A549 treated with Hydrocortisone at 1 μM for 4 hours (cell line): ENCODE measurements at places on chromosomes 12 and 14. TPM values are rescaled to one million over a fixed set of nuclear protein-coding genes. Genes with fewer than 3 reads are reported as not detected.

Gene CAPS2
- 0.94 to 1.6 TPM (median 0.99 TPM) in 5 replicates for total RNA-seq

Gene CD163L1
- total RNA-seq: 0.13 to 0.70 TPM (median 0.32 TPM) in 5 replicates

Gene HOMEZ
- 6.5 to 8.9 TPM (median 8.5 TPM) in 5 replicates for total RNA-seq

Gene KRT2
- total RNA-seq: not detected in 5 replicates

Gene GLT1D1
- not detected in 5 replicates for total RNA-seq

Gene HOXC6
- total RNA-seq: 3.8 to 4.8 TPM (median 4.7 TPM) in 5 replicates

Gene CAPZA3
- total RNA-seq: not detected in 5 replicates

Gene REM2
- total RNA-seq: 0.30 to 0.46 TPM (median 0.36 TPM) in 5 replicates

Gene GPR68
- total RNA-seq: 0.16 to 0.29 TPM (median 0.23 TPM) in 5 replicates
